Suprapubic skin (tissue), 4 donors: ENCODE measurements at places on chromosomes 6 and 20. TPM values are rescaled to one million over a fixed set of nuclear protein-coding genes. Genes with fewer than 3 reads are reported as not detected.

GPANK1 gene
- 15.0 TPM for total RNA-seq

TBX18 gene
- 2.2 TPM for total RNA-seq

MLIP gene
- total RNA-seq: 12.8 TPM

ADGRF1 gene
- 0.42 TPM for total RNA-seq

PARD6B gene
- 7.8 TPM for total RNA-seq

MYBL2 gene
- 1.4 TPM for total RNA-seq

MLN gene
- total RNA-seq: not detected

TMEM181 gene
- 21.1 TPM for total RNA-seq

TP53TG5 gene
- not detected for total RNA-seq

MUCL3 gene
- total RNA-seq: not detected

TGM2 gene
- total RNA-seq: 6.6 TPM

SLC23A2 gene
- 10.5 TPM for total RNA-seq

HLA-DPB1 gene
- total RNA-seq: 53.8 TPM

SLC4A11 gene
- 9.9 TPM for total RNA-seq
